ENCODE measurements at places on chromosomes 5 and 9.

DNA sequence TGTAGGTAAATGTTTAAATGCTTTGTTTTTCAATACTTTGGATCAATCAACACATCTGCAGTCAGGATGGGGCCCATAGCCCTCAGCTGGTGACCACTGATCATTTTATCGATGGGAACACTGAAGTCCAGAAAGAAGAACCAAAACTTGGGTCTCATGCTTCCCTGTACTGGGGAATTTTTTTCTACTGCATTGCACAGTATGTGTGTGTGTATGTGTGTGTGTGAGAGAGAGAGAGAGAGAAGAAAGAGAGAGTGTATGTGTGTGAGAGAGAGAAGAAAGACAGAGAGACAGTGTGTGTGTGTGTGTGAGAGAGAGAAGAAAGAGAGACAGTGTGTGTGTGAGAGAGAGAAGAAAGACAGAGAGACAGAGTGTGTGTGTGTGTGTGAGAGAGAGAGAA is 202.9 kb upstream of the MSX2 start:
- DNase-seq, result no peak

DNA sequence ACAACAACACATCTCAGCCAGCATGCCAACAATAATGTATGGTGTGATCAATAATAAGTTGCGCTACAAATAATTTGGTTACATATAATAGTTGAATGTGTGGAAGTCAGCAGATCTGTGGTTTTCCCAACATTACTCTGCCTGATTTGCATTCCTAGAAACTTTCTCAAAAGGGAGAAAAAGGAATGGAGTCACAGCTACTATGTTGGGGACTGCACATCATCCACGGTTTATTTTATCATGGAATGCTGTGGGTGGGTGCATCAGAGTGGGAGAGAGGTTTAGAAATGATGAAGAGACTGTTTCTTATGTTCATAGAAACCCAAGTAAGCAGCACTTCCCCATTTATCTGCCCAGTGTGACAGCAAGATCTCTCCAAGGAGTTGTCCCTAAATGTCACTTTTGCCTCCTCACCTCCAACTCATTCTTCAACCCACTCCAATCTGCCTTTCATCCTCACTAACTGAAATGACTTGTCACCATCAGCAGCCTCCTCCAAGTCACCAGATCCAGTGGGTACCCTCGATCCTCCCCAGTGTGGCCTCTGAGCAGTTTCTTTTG is 2.8 kb upstream of the SPOCK1 start:
- no peak for DNase-seq

DNA sequence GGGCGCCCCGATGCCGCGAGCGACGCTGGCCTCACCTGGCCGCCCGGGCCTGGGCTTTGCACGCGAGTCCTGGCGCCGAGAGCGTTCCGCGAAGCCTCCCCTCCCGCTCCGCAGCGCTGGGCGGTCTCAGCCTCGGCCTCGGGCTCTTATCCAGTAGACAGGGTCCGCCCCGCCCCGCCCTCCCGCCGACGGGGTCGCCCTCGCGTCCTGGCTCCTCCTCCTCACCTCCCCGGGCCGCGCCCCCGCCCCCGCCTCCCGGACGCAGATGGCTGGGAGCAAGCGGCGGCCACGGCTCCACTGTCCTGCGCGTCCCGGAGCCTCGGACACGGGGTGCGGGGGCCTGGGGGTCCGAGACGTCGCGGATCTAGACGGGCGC is at the start of gene SLC6A3:
Gene SLC6A3 (minus strand): TSS at position 128 of the 376 bp plus-strand sequence. CDS start 2,243 bp downstream, outside the sequence.
- no peak for DNase-seq

DNA sequence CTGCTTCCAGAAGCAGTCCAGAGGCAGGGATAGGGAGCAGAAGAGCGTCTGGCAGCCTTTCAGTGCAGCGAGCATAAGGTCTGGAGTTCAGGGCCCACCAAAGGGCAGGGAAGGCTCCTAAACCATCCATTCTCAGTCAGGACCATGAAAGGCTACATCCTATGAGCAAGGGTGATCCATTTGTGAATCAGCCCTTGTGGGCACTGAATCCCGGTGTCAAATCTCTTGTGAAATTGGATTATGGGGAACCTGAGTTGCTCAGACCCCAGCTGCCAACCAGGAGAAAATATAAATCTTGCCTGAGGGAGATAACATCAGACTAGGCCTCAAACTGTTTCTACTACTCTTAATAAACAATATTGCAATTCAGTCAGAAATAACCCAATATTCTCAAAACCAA is 204.4 kb downstream of the SYK start:
- no peak for DNase-seq

DNA sequence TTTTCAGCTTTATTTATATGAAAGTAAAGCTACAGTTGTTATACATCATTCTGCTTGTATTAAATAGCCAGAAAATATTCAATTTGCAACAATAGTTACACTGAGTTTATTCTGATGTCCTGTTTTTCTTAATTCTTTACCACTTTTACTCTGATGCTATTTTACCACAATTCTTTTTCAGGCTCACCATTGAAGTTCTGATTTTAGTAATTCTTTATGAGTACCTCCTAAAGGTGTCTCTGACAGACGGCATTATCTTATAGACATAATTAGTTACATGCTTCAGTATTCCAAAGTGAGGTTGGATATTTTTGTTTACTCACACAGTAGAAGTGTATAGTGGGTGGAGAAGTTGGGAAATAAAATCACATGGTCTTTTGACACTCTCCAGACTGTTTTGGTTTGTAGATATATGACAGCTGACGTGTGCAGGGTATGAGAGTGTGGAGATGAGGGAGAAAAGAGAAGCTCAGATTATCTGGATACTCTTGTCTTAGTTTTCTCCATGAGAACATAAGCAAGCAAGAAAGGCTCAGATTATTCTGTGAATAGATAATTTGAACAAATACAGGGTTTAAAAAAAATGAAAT is 97.4 kb downstream of the FBXO4 start:
- no peak for DNase-seq

GRCh38 chr5:124466011-124466410 is 280.4 kb downstream of the ZNF608 start:
- no peak for DNase-seq

- DNase-seq, result no peak
These were observed 18.6 kb upstream of the CEP72 start for GRCh38 chr5:593511-593910.

DNA sequence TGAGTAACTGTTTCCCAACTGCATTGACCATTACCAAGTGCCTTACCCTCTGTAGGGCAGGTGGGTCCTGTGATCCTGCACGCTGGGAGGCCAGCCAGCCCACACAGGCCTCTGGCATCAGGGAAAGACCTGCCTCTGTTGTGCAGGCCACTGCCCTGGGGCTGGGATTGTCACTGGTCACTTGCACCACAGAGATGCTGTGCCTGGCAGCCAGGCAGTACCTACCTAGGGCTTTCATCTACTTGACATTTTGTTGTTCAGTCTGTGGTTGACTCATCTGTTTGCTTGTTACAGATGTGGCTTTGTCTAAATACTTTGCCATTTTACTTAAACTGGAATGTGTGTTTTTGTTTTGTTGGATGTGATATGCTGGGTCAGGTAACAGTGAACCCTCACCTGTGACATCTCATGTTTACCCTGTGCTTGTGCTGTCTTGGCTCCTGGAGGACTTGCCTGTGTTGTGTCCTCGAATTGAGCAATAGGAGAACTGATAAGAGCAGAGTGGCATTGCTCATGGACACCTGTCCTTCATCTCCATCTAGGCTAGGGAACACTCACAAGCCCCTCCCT is 32.8 kb downstream of the SECISBP2 start:
- DNase-seq, result no peak

GRCh38 chr9:88216126-88216995 is 78.1 kb upstream of the SPATA31C2 start:
- DNase-seq, result no peak

DNA sequence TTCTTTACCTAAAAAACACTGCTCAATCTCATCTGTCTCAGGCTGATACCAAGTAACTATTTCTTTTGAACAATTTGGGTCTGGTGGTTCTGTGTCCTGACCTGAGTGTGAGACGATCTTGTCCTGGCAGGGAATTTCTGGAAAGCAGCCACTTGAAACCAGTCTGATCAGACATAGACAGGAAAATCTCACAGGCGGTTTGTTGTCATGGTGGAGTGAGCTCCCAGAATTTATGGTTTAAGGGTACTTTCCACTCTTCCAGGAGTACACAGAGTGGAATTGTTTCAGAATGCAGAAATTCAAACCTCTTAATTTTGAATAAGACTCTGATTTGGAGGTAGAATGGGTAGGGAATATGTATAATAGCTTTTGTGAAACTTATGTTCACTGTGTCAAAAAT is 268.2 kb downstream of the ISL1 start:
- no peak for DNase-seq

DNA sequence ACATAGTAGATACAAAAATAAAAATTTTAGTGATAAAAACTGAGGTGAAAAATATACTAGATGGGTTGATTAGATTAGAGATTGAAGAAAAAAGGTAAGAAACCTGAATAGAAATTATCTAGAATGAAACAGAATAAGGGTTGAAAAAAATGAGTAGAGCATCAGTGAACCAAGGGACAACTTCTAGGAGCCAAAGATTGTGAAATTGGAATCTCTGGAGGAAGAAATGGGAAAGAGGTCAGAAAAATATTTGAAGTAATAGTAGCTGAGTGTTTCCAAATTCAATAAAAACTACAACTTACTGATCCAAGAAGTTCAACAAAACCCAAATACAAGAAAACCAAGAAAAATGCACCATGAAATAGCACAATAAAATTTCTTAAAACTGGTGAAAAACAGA is 116.6 kb upstream of the STARD4 start:
- DNase-seq, result no peak

- DNase-seq, result no peak
These were observed 133.9 kb upstream of the ZNF618 start for GRCh38 chr9:113741886-113742854.

- no peak for DNase-seq
These were observed 43.6 kb downstream of the FXN start for GRCh38 chr9:69079186-69079585.

GRCh38 chr5:58854441-58854840 is 271.6 kb downstream of the RAB3C start:
- DNase-seq, result no peak

GRCh38 chr5:135329066-135329912 is 69.7 kb downstream of the MACROH2A1 start:
- no peak for DNase-seq

- no peak for DNase-seq
These were observed 56.5 kb downstream of the ANKRD33B start for GRCh38 chr5:10620346-10620745.

GRCh38 chr5:23466401-23466912 is 41.0 kb upstream of the PRDM9 start:
- peak; percentile 11 for DNase-seq

DNA sequence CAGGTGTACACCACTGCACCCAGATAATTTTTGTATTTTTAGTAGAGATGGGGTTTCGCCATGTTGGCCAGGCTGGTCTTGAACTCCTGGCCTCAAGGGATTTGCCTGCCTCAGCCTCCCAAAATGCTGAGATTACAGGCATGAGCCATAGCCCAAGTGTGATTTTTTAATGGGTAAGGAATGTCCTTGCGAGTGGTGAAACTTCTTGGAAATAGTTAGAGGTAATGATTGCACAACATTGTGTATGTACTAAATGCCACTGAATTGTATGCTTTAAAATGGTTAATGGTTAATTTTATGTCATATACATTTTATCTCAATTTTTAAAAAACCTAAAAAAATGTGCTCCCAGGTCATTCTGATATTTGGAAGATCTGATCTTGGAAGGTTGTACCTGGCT is 59.9 kb upstream of the IL6ST start:
- no peak for DNase-seq

DNA sequence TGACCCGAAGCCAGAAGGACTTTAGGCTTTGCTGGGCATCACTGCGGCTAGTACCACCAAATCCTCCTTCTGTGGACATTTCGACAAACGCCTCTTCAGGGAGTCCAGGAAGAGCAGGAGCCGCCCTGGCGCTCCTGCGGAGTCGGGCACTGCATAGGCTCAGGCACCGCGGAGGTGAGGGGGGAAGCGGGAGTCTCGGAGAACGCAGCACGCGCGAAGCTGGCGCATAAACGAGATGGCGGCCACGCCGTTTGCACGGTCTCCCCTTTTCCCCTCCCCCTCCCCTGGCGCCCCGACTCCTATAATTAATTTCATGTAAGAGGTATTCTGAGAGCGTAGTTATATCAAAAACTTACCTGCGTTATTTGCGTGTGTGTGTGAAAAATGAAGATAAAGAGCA is 137.8 kb upstream of the GAS1 start:
- DNase-seq, result no peak

- DNase-seq, result no peak
These were observed 57.2 kb downstream of the MLANA start for GRCh38 chr9:5947912-5948311.

- no peak for DNase-seq
These were observed 185.8 kb downstream of the CWC27 start for GRCh38 chr5:64954518-64954917.

DNA sequence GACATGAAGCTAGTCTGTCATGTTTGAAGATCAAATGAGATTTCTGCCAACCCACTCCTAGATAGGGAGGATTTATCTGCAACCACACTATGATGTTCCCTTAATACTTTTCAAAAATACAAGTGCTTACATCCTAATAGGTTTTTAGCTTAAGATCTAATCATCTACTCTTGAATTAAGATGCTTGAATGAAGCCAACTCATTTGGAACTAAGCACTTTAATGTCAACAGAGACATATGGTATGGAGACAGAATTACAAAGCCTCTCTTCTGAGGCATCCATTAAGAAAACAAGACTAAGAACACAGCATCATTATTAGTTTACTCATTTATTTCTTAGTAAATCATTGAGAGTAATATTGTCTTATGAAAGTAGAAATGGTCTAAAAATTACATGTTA is 139.3 kb upstream of the NFIB start:
- DNase-seq, result no peak

- DNase-seq, result no peak
These were observed 5.4 kb downstream of the PUM3 start for GRCh38 chr9:2838371-2839000.

DNA sequence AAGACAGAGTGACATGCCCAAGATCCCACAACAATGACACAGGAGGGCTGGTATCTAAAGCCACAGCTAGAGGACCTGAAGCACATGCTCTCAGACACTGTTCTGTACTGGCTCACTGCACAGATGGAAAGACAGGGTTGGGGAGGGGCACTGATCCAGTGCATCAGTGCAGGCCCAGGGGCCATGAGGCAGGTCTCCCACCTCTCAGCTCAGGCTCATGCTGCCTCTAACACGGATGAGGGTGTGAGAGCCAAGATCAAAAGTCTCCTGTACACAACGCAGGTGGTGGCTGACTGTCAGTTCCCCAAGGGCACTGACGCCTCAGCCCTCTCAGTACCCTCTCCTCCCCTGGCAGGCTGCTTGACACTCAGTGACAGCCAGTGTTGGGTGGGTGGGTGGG is 10.9 kb downstream of the RAPGEF1 start:
- no peak for DNase-seq

- no peak for DNase-seq
These were observed 94.4 kb downstream of the USP20 start for GRCh38 chr9:129929496-129930125.

DNA sequence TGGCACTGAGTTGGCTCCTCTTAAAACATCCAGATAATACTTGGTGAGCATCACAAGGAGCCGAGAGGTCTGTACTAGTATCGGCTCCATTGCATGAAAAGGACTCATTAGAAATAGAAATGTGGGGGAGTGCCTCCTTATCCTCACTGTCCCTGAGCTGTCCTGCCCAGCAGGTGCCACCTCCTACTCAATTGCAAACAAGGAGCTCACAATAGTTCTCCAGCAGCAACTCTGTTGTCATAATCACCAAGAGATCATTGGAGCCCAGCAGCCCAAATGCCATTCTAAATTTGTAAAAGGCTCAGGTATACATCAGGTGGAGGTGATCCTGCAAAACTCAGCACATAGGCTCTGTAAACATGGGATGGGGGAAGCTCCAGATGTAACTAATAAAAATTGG is 99.1 kb downstream of the PLK2 start:
- no peak for DNase-seq

Data from HuH-7 (cell line).